ENCODE measurements at places on chromosomes 7 and 10.

GRCh38 chr10:1178506-1178905 is 122.3 kb downstream of the WDR37 start:
- DNase-seq, result no peak

DNA sequence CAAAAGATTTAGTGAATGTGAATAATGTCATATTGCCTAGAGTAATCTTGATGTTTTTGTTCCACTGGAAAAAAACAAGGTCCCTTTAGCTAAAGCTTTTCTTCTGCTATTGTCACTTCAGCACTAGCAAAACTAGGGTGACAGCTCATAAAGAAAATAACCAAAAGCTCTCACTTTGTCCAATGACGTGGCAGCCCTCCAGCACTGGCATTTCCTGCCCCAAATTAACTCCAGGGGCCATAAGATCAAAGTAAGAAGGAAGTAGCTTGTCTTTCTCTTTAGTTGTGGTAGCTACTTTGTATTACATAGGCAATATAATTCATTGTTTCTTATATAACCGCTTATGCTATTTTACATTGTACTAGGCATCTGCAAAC is 47.3 kb downstream of the LRRN3 start:
- DNase-seq, result peak; percentile 55

GRCh38 chr10:86345859-86346798 is 20.5 kb downstream of the GRID1 start:
- peak; percentile 13 for DNase-seq

- no peak for DNase-seq
These were observed 2.9 kb upstream of the CDK14 start for GRCh38 chr7:90593205-90593604.

DNA sequence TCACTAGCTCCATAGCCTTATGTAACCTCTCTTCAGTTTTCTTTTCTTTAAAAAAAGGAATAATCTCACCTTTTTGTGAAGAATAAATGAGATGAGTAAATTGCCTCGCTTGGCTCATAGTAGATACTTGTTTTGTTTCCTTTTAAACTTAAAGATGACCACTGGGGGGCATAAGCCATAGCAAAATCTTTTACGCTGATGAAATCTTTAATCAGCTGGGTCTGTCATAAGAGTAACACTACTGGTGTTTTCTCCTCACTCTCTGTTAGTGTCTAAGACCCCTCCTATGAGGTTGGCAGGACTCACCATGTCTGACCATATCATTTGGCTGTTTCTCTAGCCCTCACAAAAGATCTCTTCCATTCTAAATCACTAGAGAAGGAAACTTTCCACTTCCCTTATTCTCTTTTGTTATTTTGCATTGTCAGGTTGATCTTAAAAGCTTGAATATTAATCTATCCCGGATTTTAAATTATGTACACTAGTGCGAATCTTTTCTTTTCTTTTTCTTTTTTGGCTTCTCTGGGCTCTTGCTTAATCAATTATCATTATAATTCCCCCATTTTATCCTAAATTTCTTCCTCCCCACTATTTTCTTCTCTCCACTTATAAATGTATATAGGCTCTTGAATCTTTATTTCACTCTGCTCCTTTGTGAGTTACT is 12.5 kb downstream of the STAG3 start:
- DNase-seq, result peak; percentile 19

- peak; percentile 58 for DNase-seq
These were observed 15.3 kb upstream of the ASB4 start for GRCh38 chr7:95470452-95470851.

- DNase-seq, result peak; percentile 95
These were observed at the start of gene CEP41 for GRCh38 chr7:130440527-130441365. Gene CEP41 (minus strand): TSS chr7:130441016. CDS start chr7:130440966, 50 bp downstream.

Data from mammary epithelial cell (primary cell).